MCF 10A (cell line): ENCODE measurements at places on chromosomes 2 and 18. TPM values are rescaled to one million over a fixed set of nuclear protein-coding genes. Genes with fewer than 3 reads are reported as not detected.

The AGXT gene
- total RNA-seq = not detected in 2 replicates

The PXDN gene
- 96.1 and 114 TPM in 2 replicates for total RNA-seq

The LYPD1 gene
- not detected in 2 replicates for total RNA-seq

The RIT2 gene
- total RNA-seq = not detected in 2 replicates

The CRACDL gene
- 12.9 and 13.0 TPM in 2 replicates for total RNA-seq
